GM18507 (cell line): ENCODE measurements at places on chromosomes 5 and 9.

DNA sequence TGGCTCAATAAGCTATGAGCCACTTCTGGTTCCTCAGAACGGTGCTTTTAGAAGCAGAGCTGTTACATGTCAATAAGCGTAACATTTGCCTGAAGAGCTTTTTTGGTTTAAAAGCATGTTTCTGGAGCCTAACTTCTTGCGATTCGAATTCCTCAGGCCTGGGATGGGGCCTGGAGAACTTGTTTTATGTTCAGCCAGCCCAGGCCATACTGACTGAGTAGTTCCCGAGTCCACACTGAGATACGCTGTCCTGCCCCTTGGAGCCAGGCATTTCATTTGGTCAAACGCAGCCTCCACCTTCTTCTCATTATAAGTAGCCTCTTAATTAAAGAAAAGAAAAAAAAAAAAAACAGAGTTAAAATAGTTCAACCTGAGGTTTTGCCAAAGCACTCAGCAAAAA, 260.6 kb upstream of the ANKRD55 start:
- no peak for DNase-seq

DNA sequence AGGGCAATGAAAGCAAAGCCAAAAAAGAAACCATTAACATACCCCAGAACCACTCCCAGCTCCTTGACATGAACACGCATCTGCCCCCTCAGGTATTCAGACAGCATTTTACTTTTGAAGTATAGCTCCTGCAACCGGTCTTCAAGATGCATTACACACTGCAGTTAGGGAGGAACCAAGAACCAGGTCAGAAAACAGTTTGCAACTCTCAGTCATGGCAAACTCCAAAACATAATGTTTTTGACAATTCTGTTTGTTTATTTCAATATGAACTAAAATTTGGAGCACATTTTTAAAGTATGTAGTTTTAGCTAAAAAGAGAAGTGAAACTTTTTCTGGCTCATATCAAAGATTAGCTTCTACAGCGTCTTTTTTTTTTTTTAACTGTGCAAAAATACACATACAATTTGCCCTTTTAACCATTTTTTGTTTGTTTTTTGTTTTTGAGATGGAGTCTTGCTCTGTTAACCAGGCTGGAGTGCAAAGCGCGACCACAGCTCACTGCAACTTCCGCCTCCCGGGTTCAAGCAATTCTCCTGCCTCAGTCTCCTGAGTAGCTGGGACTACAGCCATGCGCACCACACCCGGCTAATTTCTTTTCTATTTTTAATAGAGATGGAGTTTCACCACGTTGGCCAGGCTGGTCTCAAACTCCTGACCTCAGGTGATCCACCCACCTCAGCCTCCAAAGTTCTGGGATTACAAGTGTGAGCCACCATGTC, 12.2 kb upstream of the RAPGEF6 start:
- no peak for DNase-seq

DNA sequence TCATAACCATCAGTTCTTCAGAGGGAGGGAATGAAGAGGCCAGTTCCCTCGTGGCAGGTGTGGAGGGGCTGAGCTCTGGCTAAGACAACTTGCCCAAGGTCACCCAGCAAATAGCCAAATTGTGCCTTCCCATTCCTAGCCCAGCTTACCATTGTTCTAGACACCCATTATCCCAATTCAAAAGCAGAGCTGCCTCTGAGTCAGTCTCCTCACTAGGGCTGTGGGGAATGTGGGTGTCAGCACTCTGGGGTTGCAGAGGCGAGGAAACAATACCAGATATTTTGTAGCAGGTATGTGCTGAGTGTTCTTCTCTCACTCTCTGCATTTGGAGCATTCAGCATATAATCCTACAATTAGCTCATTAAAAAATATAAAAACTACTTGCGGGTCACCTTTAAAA, 270.8 kb downstream of the PSAT1 start:
- no peak for DNase-seq

GRCh38 chr5:10251405-10251804, 1.3 kb downstream of the CCT5 start:
- no peak for DNase-seq

- DNase-seq = no peak
These were observed 24.4 kb downstream of the LMNB1 start for GRCh38 chr5:126801174-126801991.
